ENCODE measurements at places on chromosomes 1 and 21.

GRCh38 chr21:45432575-45433255, 27.8 kb downstream of the COL18A1 start:
- no peak for DNase-seq

GRCh38 chr1:36652586-36652985, 169.9 kb upstream of the CSF3R start:
- DNase-seq: no peak

GRCh38 chr1:28326515-28326914, 2.3 kb upstream of the MED18 start:
- no peak for DNase-seq

- no peak for DNase-seq
These were observed 25.1 kb upstream of the TINAGL1 start for GRCh38 chr1:31551208-31551607.

- DNase-seq: no peak
These were observed 20.1 kb downstream of the ADCY10 start for GRCh38 chr1:167893798-167894197.
